CD4-positive, alpha-beta T cell treated with Interleukin-15 for 4 hours (primary cell): ENCODE measurements at places on chromosomes 5 and 9.

- peak; percentile 69 for DNase-seq
Measured at GRCh38 chr9:129624168-129624759, 1.7 kb upstream of the NTMT1 start.

GRCh38 chr9:100913257-100913656 is 115.3 kb upstream of the PLPPR1 start:
- DNase-seq, result no peak

DNA sequence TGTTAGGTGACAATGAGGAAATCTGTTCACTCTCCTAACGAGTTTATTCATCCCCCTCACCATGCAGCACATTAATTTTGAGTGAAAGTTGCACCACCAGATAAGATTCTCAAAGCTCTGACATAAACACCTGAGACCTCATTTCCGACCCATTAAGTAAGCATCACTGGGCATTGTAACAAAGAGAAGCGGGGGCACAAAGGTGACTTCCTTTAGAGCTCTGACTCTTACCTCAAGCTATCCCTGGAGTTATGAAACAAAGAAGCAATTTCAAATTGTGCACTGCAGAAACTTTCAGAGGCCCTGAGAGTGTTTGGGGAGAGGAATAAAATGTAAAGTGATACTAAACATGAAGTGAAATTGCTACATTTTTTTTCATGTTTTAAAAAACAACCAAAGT is 29.5 kb downstream of the C5orf15 start:
- DNase-seq, result no peak

DNA sequence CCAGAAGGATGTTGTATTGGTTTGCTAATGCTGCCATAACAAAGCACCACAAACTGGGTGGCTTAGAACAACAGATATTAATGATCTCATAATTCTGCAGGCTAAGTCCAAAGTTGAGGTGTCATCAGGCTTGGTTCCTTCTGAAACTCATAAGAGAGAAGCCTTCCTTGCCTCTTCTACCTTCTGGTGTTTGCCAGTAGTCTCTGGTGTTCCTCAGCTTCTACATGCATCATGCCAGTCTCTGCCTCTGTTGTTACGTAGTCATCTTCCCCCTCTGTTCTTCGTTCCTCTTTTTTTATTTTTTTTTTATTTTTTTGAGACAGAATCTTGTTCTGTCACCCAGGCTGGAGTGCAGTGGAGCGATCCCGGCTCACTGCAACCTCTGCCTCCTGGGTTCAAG is 61.8 kb downstream of the LRRC70 start:
- DNase-seq, result no peak

- no peak for DNase-seq
Measured at GRCh38 chr5:130708754-130709153, 456.3 kb downstream of the HINT1 start.

DNA sequence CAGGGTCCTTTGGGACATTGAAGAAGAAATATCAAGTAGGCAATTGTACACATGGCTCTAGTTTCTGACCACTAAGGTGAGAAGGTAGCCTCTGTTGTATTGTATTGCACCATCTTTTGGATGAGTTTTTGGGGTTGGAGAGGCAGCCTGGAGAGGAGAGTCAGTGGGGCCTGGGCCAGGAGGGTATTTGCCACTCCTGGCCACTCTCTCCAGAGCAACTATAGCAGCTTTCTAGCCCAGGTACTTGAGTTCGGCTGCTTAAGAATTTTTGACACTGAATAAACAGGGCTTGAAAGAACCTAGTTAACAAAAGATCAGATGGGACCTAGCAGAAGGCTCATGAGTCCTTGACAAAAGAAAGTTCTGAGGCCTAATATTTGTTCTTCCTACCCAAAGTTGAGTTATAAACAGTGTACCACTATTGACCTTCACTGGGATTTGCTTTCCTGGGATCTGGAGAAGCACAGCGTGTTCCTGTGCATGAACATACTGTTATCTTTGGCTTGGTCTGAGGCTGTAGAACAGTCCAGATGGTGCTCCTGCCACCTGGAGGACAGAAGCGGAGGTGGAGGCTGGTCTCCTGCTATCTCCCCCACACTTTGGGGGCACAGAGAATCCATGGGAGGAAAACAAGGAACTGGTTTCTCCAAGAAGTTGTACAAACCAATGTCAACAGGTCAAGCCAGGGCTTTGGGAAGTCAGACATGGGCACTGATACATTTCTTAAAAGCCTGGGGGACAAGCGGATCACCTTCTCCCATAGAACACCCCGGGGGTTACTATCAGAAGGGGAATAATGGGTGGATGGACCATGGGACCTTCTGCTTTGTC is 110.4 kb upstream of the LIFR start:
- DNase-seq, result no peak

GRCh38 chr9:27489087-27489876 is 34.8 kb upstream of the IFNK start:
- no peak for DNase-seq

- DNase-seq, result no peak
Measured at GRCh38 chr5:148237785-148238417, 424 bp upstream of the MARCOL start.

- peak; percentile 61 for DNase-seq
Measured at GRCh38 chr9:132241840-132242620, 80.2 kb downstream of the NTNG2 start.
